Activated CD4-positive, alpha-beta T cell treated with anti-CD3 and anti-CD28 coated beads, Interleukin-2, amount 10 ng/mL, durations not matched to agents 24 days and 14 days (primary cell): ENCODE measurements at places on chromosomes 7 and 10.

GRCh38 chr7:5586279-5586962, 162.8 kb upstream of the TNRC18 start:
- DNase-seq, result no peak

GRCh38 chr7:52512656-52513055, 522.8 kb upstream of the POM121L12 start:
- no peak for DNase-seq

DNA sequence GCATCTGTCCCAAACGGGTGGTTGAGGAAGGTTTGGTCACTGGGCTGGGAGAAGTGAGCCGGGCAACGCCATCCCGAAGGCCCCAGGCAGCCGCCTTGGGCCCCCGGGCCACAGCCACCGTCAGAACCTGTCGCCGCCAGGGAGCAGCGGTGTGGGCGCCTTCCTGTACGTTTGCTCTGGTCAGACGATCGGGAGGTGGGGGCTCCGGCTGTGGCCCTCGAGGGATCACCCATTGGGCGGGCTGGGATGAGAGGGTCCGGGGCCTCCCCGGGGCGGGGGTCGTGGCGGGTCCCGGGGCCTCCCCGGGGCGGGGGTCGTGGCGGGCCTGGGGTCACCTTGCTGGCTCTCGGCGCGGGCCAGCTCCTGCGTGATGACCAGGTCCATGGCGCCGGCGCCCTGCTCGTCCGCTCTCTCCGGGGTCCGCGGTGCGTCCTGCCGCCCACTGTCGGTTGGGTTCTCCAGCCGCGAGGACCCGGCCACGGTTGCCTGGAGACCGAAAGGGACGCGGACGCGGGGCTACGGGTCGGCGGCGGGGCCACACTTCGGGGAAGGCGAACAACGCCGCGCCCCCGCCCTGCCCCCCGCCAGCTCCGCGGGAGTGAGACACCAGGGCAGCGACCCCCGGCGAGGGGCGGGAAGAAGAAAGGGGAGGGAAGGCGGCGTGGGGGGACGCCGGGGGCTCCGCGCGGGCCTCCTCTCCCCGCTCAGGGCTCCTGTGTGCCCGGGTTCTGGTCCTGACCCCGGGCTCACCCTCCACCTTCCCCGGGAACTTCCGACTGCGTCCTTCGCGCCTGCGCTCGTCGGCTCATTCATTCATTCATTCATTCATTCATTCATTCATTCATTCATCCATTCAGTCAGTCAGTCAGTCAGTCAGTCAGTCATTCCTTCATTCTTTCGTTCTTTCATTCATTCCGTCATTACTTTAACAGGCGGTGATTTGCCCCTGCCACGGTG, at the start of gene CFAP46:
Gene CFAP46 (minus strand): TSS at position 470 of the 957 bp plus-strand sequence. CDS start 86 bp downstream, at position 384.
- DNase-seq, result no peak

DNA sequence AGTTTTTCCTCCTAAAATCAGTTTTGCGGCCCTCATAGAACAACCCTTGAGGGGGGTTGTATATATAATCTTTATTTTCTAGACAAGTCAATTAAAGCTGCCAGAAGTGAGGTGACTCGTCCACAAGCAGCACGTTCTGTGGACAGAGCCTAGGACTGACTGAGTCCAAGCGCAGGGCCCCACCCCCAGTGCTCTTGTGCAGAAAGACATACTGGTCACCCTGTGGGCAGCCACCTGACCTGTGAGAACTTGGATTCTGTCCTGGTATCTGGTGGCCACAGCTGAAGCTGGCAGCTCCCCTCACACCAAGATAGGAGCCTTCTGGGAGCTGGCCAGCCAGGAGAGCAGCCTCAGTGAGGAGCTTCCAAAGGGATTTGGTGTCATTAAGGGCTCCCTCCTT, 89.3 kb downstream of the GRK5 start:
- DNase-seq, result no peak

- no peak for DNase-seq
These were observed 1061.2 kb downstream of the KCNMA1 start for GRCh38 chr10:76576276-76576962.

DNA sequence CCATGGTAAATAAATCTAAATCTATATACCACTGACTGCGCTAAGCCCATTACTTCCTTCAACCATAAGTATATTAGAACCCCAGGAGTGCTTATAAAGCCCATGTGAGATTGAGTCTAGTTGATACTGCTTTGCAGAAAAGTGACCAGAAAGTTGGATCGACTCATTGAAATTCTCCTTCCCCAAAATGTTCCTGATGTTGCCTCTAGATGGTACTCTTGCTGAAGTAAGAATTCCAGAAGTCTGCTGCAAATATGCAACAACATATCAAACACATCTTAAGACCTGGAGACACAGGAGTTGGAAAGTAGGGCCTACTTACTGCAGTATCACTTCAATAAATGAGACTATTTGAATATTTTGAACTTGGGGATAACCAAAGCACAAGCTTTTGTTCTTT, 550.8 kb downstream of the IPMK start:
- DNase-seq, result no peak

- DNase-seq, result no peak
These were observed 13.3 kb downstream of the CYP2W1 start for GRCh38 chr7:996079-996872.

DNA sequence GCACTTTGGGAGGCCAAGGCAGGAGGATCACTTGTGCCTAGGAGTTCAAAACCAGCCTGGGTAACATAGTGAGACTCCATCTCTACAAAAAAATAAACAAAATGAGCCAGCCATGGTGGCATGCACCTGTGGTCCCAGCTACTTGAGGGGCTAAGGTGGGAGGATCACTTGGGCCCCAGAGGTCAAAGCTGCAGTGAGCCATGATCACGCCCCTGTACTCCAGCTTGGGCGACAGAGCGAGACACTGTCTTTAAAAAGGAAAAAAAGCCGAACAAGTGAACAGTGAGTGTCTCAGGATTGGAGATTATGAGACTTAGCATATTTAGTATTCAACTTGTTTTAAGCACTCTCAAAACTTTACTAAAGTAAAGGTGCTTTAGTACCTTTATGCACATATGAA, 28.1 kb downstream of the BLNK start:
- no peak for DNase-seq

GRCh38 chr10:95896071-95896850, 11.5 kb upstream of the CC2D2B start:
- DNase-seq, result no peak

DNA sequence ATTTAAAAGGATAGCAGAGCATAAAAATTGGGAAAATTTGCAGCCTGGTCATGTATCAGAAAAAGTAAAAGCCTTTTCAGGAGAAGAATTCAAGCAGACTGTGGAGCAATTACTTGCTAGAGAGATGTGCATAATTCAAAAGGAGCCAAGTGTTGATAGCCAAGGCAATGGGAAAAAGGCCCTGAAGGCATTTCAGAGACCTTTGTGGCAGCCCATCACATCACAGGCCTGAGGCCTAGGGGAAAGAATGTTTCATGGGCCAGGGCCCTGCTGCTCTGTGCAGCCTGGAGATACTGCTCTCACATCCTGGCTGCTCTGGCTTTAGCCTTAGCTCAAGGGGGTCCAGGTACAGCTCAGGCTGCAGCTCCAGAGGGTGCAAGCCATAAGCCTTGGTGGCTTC, 152.9 kb downstream of the MAGI2 start:
- DNase-seq, result no peak

- DNase-seq, result no peak
These were observed 48.2 kb upstream of the FXYD4 start for GRCh38 chr10:43323245-43323644.

DNA sequence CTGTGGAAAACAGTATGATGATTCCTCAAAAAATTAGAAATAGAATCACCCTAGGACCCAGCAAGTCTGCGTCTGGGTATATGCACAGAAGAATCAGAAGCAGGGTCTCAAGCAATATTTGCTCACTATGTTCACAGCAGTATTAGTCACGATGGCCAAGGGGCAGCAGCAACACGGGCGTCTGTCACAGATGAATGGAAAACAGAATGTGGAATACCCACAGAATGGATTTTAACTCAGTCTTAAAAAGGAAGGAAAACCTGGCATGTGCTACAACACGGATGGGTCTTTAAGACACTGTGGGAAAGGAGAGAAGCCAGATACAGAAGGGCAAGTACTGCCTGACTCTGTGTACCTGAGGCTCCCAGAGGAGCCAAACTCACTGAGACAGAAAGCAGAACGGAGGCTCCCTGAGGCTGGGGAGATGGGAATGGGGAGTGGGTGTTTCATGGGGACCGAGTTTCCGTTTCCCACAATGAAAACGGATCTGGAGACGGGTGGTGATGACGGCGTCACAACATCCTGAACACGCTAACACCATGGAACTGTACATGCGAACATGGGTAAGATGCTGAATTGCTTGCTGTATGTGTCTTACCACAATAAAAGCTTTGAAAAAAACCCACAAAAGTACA, 36.7 kb upstream of the INPP5A start:
- no peak for DNase-seq

GRCh38 chr7:35576031-35576573, 118.8 kb downstream of the HERPUD2 start:
- no peak for DNase-seq

- DNase-seq, result no peak
These were observed 146.9 kb upstream of the AKR1E2 start for GRCh38 chr10:4678951-4679671.

- peak; percentile 54 for DNase-seq
These were observed 23.4 kb downstream of the MGAM2 start for GRCh38 chr7:142134909-142135308.

GRCh38 chr7:42350801-42351200, 113.8 kb upstream of the GLI3 start:
- no peak for DNase-seq

GRCh38 chr7:46259947-46260346, 338.9 kb upstream of the IGFBP3 start:
- DNase-seq, result no peak

- no peak for DNase-seq
These were observed 337.5 kb upstream of the KCND2 start for GRCh38 chr7:119935418-119936025.

- no peak for DNase-seq
These were observed 223.3 kb upstream of the GPR26 start for GRCh38 chr10:123442901-123443300.

DNA sequence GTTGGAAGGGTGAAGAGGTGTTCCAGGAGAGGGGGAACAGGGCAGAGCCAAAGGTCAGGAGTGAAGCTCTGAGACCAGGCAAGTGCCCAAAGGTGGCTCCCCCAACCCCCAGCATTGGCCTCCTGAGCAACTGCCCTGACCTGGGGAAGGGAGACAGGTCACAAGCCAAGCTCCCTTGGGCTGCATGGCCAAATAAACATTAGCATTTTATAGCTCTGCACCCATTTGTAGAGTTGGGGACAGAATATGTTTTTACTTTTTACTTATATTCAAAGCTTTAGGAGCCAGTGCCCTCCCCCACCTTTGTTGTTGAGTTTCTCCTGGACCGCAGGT, 4.0 kb downstream of the UNC5B start:
- DNase-seq, result no peak

DNA sequence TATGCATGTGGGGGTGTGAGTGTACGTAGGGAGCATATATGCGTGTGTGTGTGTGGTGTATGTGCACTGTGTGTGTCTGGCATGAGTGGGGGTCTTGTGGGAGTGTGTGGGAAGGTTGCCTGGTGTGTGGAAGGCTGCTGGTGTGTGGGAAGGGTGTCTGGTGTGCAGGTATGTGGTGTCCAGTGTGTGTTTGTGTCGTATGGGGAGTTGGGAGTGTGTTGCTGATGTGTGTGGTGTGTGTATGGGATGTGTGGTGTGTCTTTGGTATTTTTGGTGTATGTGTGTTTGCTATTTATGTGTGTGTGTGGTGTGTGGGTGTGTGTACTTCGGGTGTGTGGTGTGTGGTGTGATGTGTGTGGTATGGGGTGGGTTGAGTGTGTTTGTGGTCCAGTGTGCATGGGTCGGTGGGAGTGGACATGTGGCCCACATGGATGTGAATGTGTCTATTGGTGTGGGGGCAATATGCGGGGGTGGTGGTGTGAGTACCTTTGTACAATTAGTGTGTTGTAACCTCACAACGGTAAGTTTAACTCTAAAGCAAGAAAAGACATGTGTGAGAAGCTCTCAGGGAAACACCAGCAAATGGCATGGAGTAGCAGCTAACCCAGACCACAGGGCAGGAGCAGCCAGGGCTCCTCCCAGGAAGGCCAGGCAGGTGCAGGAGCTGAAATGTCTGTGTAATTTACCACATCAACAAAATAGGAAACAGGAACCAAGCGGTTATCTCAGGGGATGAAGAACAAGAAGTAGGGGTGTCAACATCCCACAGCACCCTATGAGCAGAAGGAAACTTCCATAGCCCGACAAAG, 11.9 kb downstream of the ANTXRL start:
- no peak for DNase-seq

GRCh38 chr7:127820732-127821085, 168.7 kb downstream of the SND1 start:
- DNase-seq, result no peak

DNA sequence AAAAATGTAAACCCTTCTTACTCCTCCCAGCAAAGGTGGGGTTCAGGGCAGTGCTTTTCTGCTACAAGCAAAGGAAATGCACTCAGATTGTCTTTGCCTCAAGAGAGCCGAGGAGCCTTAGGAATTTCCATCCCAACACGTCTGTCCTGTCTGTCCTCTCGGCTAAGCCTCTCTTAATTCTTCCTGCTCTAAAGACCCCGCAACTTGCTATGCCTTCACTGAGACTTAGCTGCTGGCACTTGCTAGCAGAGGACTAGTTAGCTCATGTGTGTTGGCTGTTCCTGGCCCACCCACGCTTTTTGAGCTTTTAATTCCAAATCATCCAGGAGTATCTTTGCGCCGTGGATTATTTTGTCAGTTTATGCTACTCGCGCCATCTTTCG, 481 bp upstream of the NPM3 start:
- no peak for DNase-seq

GRCh38 chr7:65798111-65799075, 74.5 kb upstream of the VKORC1L1 start:
- peak; percentile 73 for DNase-seq

DNA sequence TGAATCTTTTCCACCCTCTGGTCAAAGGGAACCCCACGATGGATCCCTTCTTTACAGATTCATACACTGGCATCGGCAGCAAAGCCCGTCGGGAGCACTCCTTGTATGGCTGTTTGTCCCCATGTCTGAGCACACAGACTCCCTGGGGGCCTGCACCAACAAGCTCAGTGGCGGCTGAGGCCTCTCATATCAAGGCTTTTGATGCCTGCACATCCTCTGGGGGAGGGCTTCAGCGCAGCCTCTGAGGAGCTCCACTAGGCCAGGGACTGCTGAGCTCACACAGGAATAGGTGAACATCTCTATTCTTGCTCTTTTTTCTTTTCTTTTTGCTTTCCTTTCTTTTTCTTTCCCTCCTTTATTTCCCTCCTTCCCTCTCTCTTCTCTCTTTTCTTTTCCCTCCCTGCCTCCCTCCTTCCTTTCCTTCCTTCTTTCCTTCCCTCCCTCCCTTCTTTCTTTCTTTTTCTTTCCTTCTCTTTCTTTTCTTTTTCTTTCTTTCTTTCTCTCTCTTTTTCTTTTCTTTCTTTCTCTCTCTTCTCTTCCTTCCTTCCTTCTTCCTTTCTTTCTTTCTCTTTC, 174.6 kb downstream of the CCDC3 start:
- DNase-seq, result no peak

GRCh38 chr7:70632400-70632799, 499.5 kb upstream of the GALNT17 start:
- no peak for DNase-seq

- no peak for DNase-seq
These were observed 30.7 kb upstream of the TTYH3 start for GRCh38 chr7:2601065-2601464.

- DNase-seq, result no peak
These were observed 26.7 kb upstream of the OTUD1 start for GRCh38 chr10:23412223-23412622.
